ENCODE measurements at places on chromosomes 4 and X.

DNA sequence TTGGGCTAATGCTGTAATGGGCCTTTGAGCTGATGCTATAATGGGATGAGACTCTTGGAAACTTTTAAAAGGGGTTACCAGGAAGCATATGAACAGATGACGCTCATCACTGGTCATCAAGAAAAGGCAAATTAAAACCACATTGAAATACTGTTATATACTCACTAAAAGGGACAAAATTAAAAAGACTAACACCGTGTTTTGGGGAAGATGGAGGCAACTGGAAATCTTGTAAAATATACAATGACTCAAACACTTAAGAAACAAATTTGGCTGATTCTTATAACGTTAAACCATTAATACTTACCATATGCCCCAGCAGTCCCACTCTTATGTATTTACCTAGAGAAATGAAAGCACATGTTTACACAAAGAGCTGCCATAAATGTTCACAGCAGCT lies 207.2 kb upstream of the GPRIN3 start:
- DNase-seq, result no peak

- DNase-seq, result peak; percentile 18
Observed at GRCh38 chr4:111066001-111066400, 443.1 kb upstream of the PITX2 start.

DNA sequence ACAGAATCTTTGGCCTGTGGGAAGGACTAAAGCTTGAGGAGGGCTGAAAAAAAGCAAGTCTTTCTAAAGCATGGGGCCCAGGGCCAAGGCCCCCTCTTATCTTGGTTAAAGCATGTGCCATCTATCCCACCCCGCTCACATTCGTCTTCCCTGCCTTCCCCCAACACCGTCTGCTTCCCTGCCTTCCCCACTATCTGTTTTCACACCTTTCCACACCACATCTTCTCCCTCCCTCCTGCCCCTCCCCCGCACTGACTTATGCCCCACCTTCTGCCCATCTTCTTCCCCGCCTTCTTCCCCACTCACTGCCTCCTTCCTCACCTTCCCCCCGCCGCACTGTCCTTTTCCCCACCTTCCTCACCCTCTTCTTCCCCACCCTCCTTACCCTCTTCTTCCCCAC lies 890 bp upstream of the NAP1L5 start:
- DNase-seq, result no peak

DNA sequence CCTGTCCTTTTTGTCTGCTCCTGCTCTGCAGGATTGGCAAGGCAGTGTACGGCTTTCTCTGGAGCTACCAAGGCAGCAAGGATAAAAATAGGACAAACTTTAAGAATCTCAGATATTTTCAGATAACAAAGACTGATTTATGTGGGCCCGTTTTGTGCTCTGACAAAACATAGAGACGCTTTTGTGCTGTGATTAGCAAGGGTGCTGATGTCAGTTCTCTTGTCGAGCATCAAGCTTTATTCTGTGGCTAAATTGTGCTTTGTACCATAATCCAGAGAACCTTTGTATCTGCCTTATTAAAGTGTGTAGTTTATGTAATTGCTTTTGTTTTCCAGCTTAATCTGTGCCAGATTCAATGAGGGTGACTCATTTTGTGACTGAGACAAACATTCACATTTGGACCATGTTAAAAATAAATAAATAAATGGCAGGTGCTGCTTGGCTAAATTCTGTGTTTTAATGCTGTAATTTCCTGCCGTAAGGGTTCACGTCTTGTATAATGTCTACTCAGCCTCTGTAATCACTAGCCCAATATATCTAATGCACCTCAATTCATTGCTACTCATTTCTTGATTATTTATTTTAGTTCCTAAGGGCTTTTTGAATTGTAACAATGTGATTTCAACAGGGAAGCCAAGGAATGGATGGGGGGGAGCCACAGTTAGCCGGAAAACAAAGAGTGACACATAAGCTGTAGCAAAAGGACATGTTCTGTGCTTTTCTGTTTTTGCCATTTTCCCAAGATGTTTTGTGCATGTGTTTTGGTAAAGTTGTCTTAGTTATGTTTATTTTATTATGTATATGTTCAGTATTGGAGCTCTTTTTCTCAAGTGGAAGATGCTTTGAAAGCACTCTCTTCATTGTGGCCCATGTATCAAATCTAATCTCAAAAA lies 75.1 kb downstream of the GAB1 start:
- no peak for DNase-seq

- DNase-seq, result peak; percentile 37
Observed at GRCh38 chr4:111849746-111850284, 295.4 kb upstream of the FAM241A start.

DNA sequence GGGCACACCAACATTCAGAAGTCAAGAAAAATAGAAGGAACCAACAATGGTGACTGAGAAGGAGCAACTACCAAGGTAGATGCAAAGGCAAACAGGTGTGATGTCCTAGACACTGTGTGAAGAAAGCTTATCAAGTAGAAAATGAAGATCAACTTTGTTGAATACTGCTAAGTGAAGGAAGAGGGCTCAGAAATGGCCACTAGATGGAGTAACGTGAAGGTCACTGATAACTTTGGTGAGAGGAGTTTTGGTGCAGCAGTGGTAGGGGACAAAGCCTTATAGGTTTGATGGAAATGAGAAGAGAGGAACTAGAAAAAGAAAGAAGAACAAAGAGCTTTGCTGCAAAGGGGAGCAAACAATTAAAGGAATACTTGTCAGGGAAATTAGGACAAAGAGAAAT lies 23.5 kb downstream of the OTC start:
- DNase-seq, result no peak

- no peak for DNase-seq
Observed at GRCh38 chr4:176044589-176044951, 21.1 kb upstream of the WDR17 start.

DNA sequence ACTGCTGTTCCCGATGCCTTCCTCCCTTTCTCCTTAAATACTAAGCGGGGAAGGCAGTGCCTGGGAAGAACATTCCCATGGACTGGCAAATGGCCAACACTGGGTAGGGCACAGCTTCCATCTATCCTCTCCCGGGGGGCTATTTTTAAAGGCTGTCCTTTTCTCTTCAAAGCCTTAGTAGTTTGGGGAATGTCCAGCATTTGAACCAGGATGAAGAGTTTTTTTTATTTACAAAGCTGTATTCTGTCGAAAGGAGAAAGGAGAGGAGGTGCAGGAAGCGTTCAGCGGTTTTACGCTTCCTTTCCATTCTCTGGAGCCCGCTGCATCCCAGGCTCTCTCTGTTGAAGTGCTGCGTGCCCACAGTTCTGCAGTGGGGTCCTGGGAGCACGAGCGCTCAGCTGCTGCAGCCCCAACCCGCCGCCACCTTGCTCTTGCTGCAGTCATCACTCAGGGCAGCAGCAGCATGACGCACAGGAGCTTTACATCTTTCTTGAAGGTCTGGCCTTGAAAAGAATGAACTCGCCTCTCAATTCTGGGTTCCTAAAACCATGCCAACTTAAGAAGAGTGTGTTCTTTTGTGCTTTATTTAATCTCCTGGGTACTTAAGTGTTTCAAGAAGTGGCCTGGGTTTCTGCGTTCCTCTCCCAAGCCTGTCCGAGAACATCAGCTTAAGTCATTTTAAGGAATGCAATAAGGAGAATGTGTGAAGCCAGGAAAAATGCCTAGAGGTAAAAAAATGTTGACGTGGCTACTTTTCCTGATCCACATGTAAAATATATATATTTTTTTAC lies 427.2 kb downstream of the MAPK10 start:
- DNase-seq, result peak; percentile 61

GRCh38 chrX:13194291-13195103 lies 125.4 kb downstream of the ATXN3L start:
- peak; percentile 3 for DNase-seq

DNA sequence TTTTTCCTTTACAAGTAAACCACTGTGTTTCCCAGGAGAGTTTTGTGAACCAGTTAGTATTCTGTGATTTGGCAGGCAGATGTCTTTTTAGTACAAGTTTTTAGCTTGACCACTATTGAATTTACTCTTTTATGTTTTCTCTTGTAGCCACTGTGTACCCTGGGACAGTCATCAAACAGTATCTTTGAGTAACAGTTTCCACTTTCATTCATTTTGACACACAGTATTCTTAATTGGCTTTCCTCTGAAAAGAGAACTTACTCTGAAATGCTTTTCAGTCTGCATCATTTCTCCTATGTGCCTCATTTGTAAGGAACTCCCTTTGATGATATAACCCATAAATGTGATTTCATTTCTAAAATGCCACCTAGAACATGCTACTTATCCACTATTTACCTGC lies 476.5 kb downstream of the PDGFC start:
- DNase-seq, result no peak

GRCh38 chrX:17072721-17073230 lies 126.3 kb downstream of the REPS2 start:
- DNase-seq, result no peak

GRCh38 chrX:109890910-109891502 lies 111.9 kb upstream of the TMEM164 start:
- DNase-seq, result peak; percentile 49

GRCh38 chrX:153521034-153521433 lies 3.6 kb downstream of the ATP2B3 start:
- DNase-seq, result peak; percentile 21

DNA sequence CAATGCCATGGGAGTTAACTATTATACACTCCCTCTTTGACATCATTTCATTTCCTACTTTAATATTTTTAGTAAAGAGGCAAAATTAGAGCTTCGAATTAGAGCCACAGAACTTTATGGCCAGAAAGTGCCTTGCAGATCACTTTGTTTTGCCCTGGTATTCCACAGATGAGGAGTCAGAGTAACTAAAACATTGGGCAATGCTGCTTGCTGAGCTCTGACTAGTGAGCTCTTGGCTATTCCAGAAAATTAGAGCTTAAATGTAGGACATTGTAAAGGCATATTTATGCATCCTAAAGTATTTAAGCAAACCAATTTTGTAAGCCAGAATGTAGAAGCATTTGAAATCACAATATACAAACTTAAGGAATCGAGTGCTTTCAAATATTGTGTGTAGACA lies 6.3 kb upstream of the ZNF827 start:
- no peak for DNase-seq

- no peak for DNase-seq
Observed at GRCh38 chrX:20906571-20906970, 467.6 kb upstream of the CNKSR2 start.

DNA sequence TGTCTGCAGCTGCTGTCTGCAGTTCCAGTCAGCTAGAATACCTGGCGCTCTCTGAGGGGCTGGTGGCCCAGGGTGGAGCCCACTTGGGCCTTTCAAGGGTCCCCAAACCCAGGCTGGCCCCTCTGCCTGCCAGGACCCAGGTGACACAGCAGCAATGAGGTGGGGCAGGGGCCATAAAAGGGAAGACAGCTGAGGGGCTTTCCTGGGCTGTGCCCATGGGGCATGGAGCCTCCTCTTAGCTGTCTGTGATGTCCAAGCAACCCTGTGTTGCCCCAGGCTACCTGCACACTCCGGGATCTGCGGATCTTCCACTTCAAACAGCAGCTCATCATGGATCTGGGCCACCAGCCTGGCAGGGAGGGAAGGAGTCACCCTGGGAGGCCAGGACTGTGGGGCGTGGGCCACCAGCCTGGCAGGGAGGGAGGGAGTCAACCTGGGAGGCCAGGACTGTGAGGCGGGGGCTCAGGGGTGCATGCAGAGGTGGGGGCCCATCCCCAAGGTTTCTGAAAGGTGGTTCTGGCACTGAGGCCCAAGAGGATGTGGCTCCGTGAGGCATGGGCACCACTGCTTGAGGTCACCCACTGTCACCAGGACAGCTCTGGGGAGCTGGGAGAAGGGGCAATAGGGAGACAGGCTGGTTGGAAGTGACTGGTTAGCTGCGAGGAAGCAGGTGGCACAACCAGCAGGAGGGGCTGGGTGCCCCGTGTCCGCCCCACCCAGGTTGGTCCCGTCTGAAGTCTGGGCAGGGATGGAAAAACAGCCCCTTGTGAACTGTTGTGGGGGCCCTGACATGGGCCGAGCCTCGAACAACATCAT lies 16.3 kb downstream of the NAT8L start:
- no peak for DNase-seq

DNA sequence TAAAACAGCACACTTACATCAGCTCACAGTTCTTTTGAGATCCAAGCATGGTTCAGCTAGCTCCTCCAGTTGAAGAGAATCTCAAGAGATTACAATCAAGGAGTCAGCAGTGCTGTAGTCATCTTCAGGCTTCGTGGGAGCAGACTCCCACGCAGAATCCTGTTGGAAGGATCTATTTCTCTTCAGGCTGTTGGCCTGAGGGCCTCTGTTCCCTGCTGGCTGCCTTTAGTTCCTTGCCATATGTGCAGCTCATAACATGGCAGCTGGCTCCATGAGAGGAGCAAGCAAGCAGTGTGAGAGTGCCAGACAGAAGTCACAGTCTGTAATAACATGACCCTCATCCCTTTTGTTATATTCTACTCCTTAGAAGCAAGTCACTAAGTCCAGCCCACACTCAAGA lies 168.6 kb downstream of the COX18 start:
- no peak for DNase-seq

Data from fibroblast of skin of abdomen (primary cell).